NCI-H460 (cell line): ENCODE measurements at places on chromosomes 4 and X.
A peak's percentile ranks its signal among the peaks of the same experiment; 100 is the strongest.

- no peak for DNase-seq
Observed at GRCh38 chr4:88014386-88014905, 7.0 kb downstream of the PKD2 start.

DNA sequence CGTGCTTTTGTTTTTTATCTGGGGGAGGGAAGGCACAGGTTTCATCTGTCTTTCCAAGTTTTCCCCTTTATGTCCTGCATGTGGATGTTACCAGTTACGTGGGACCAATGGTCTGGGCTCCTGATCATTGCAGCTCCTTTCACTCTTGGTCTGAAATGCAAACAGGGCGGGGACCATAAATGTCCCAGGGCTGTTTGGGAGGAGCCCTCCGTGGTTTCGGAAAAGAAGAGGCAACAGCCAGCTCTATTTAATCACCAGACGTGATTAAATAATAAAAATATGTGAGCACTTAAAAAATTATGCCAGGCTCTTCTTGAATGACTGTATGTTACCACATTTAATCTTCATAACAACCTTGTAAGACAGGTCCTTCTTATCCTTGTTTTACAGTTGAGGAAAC lies 30.8 kb upstream of the C1GALT1C1 start:
- DNase-seq, result no peak

GRCh38 chrX:72274526-72274925 lies 2.5 kb downstream of the RPS4X start:
- DNase-seq, result no peak

DNA sequence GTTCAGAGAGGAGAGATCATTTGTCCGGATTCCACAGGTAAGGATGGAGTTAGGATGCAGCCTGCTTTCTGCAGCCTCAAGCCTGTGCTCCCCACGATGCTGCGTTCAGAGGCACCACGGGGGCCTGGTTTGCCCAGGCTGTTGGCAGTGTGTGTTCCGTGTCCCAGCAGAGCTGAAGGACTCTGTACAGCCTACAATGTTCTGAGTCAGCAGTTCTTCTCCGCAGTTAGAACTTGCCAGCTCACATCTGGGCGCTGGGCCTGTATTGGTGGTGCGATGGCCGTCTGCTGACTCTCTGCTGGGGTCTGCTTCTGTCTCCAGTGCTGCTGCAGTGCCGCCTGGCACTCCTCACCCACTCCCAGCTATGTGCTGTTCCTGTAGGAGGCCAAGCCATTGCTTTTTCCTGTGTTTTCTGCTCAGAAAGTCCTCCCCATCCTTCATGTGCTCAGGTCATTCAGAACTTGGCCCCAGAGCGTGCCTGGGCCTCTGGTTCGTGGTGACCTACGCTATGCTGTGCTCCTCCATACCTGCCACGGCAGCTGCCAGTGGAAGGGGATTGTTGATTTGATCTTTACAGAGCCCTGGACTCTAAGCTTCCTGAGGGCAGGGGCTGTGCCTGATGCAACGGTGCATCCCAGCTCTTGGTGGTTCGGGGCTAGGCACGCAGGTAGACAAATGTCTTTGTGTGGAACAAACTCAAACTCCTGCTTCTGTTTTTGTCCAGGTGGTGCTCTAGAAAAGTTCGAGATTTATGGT lies 42.6 kb upstream of the TADA2B start:
- no peak for DNase-seq

- no peak for DNase-seq
Observed at GRCh38 chr4:118736900-118737299, 51.7 kb downstream of the METTL14 start.

DNA sequence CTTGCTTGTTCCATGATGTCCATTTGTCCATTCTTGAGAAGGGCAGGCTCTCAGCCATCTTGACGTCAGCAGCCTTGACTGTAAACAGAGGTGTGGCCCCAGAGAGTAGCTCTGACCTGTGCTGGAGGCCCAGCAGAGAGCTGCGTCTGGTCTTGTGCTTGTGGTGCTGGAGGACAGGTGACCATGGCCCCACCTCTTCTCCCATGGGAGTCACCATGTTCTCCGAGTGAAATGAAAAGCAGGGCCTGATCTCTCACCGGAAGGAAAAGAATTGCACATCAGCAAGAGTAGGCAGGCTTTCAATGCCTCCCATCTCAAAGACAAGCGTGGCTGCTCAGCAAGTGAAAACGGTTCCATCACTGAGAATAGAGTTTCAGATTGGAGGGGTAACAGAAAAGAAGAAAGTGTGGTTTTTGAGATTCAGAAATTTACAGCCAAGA lies 11.5 kb downstream of the PARM1 start:
- peak; percentile 36 for DNase-seq

GRCh38 chrX:40012868-40013265 lies 84.9 kb downstream of the BCOR start:
- DNase-seq, result peak; percentile 13
